ENCODE measurements at places on chromosomes 2 and 18.

DNA sequence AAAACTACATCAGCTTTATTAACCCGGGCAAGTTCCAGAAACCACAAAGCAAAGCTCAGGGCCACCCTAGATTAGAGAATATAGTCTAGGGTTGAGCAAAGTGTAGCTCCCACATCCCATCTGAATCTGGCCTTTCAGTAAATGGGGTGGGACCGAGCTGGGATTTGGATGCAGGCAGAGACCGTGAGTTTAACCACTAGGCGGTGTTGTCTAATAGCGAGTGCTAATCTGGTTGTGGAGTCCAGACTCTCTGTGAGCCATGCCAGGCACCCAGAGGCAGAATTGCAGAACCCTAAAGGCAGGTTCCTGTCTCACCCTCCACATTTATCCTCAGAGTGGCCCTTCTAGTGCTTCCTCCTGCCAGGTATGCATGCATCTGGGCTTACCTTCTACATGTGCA lies 435.9 kb downstream of the TSN start:
- DNase-seq: no peak

DNA sequence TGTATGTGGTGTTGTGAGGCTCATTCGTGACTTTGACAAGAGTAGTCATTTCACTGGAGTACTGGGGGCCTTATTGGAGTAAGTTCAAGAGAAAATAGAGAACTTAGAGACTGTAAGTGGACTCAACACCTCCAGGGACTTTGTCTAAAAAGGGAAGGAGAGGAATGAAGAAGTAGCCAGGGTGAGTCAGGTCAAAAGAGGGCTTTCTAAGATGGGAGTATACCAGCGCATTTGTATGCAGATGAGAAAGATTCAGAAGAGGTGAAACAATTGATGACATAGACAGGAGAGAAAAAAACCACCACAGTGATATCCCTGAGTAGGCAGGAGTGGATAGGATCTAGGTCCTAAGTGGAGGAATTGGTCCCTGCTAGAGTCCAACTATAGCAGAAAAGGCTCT lies 246.8 kb downstream of the IKZF2 start:
- DNase-seq: no peak

DNA sequence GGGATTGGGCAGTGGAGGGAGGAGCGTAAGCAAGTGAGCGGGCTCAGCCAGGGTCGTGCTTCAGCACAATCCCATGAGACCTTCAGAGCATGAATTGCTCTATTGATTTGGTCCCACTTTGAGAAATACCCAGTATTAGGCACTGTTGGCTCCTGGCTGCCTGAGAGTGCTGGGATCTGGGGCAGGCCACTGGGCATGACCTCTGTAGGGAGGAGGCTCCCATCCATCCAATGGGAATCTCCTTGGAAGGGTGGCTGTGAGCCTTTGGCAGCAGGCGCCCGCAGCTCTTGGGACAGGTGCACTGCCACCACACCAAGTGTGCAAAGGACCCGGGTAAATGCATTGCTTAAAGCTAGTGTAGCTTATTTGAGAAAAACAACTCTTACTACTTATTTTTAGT lies 137.5 kb downstream of the LDLRAD4 start:
- DNase-seq: no peak

- no peak for DNase-seq
Measured at GRCh38 chr2:38690499-38691420, 24.8 kb downstream of the GALM start.

DNA sequence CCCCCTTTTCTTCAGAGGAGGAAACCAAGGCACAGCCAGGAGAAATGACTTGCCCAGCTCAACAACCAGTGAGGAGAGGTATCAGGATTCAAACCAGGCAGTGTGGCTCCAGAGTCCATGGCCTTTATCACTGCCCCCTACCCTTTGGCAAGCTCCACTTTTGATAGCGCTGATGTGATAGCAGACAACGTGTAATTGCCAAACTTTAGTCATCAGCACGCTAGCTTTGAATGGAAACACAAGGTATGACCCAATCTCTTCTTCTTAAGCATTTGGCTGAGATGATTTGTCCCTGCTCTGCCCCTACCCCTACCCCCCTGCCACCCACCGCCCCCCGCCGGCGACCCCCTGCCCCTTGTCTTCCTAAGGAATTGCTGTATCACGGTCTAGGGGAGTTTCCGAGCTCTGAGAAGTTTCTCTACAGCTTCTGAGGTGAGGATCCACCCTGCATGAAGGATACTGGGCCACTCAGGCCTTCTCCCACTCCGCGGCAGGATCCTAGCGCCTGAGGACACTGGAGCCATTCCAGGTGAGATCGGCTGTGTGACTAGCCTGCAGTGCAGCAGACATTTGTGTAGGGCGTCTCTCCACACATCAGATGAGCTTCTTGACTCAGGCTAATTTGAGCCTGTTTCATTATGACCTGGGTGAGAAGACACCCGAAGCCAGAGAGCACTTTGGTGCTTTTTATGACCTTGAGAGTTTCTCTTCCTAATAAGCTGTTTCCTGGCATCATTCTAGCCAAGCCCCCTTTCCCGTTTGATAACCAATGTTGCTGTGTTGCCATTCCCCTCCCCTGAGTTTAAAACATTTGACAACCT lies 75.1 kb upstream of the MAP4K4 start:
- no peak for DNase-seq

- no peak for DNase-seq
Measured at GRCh38 chr18:79245517-79246001, 150.2 kb upstream of the NFATC1 start.

DNA sequence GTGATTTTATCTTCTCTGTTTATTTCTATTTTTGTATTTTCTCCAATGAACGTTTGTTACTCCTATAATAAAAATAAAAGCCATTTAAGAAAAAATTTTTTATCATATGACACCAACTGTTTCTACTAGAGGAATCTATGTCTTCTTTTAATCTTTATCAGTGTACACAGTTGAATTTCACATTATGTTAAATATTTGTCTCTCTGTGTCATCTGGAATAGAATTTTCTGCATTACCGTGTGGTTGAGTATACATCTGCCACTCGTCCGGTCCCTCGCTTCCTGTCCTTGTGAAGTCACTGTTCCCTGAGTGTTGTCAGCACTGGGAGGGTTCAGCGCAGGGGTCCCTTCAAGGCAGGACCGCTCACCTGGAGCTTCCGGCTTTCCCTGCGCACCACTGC lies 99.2 kb downstream of the LDLRAD4 start:
- DNase-seq: no peak

DNA sequence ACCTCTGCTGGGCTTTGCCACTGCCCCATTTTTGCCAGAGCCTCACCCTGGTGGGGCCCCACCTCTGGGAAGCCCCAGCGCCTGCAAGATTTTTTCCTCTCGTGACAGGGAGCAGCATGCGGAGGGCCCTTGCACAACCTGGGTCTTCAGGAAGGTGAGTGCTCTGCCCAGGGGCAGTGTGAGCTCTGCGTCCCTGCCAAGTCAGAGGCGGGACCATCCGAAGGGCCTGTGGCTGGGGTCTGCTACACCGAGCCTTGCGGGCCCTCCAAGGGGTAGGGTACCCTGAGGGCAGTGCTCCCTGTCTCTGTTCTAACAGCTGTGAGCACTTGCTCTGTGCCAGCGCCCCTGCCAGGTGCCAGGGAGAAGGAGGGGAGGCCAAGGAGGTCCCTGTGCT lies 5.8 kb upstream of the ODC1 start:
- DNase-seq: no peak

GRCh38 chr18:74397572-74397971 lies 59.5 kb downstream of the DIPK1C start:
- no peak for DNase-seq

DNA sequence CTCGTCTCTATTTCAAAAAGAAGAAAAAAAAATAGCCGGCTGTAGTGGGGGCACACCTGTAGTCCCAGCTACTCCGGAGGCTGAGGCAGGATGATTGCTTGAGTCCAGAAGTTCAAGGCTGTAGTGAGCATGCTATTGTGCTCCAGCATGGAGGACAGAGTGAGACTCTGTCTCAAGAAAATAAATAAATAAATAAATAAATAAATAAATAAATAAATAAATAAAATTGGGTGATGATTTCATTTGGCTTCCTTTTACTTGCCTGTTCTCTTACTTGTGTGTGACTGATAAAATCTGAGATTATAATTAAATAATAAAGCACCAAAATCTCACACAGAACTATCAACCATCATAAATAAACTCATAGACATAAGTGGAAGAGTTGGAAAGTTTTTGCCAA lies 657.8 kb downstream of the NRXN1 start:
- no peak for DNase-seq

DNA sequence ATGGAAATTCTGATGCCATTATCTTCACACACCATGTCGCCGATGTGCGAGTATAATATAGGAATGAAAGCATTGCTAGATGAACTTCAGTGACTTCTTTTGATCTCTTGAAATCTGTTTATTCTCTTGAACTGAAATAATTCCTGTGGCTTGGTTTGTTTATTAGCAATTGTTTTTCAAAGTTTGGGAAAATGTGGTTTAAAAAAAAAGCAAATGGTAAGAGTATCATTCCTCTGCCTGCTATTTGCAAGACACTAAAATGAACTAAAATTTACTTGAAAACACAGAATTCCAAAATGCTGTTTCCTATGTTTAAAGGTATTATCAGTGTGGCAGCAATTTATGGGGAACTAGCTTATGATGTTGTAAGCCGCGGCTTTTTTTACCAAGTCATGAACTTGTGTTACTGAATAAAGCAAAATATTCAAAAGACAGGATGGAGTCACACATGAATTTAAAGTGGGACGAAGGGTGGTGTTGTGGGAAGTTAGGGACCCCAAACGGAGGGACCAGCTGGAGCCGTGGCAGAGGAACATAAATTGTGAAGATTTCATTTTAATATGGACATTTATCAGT lies 96.4 kb downstream of the COLEC12 start:
- DNase-seq: no peak

GRCh38 chr2:152468899-152469692 lies 134.1 kb downstream of the FMNL2 start:
- no peak for DNase-seq

DNA sequence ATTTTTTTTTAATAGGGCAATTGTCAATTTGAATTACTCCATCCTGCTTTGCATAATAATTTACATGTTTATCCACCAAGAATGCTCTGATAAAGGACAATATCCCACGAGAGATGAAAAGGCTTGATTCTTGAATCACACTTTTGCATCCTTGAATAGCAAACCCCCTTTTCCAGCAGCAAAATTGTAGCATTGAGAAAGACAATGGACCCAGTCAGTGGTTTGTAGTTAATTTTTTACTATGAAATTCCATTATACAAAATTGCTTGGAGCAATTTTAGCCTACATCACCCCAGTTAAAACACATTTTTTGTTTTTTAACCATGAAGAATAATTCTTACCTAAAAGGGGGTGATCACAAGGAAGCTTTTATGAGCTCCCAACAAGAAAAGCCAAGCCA lies 255.1 kb downstream of the RND3 start:
- DNase-seq: no peak

- no peak for DNase-seq
Measured at GRCh38 chr2:44250376-44250775, 24.9 kb upstream of the SLC3A1 start.

DNA sequence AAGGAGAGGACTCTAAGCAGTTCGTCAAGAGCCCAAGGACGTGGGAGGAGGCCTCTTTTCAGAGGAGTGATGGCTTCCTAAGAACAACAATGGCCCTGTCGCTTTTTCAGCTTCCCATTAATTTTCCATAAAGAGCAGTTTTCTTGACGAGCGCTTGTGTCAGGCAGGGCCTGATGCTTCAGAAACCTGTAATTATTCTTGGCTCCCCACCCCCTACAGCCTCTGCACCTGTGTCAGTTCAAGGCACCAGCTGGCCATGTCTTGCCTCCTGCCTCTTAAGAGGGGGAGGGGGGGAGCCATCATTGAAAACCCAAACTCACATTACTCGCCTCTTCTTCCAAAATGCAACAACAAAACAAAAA lies 32.3 kb downstream of the KLF7 start:
- DNase-seq: no peak

DNA sequence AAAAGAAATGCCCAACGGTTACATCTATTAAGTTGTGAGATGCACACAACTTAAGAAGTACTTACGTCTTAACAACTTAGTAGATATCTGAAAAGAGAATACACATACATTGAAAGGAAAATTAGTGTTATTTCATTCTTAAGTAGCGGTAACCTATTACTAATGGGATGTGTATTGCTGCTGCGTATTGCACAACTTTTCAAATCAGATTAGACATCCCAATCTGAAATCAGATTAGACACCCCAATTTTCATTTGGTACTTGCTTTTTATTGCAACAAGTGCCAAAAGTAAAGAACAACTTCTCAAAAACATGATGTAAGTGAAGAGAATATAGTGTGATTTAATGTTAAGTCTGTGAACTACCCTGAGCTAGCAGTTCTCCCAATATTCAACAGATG lies 155.5 kb downstream of the DSC3 start:
- no peak for DNase-seq

DNA sequence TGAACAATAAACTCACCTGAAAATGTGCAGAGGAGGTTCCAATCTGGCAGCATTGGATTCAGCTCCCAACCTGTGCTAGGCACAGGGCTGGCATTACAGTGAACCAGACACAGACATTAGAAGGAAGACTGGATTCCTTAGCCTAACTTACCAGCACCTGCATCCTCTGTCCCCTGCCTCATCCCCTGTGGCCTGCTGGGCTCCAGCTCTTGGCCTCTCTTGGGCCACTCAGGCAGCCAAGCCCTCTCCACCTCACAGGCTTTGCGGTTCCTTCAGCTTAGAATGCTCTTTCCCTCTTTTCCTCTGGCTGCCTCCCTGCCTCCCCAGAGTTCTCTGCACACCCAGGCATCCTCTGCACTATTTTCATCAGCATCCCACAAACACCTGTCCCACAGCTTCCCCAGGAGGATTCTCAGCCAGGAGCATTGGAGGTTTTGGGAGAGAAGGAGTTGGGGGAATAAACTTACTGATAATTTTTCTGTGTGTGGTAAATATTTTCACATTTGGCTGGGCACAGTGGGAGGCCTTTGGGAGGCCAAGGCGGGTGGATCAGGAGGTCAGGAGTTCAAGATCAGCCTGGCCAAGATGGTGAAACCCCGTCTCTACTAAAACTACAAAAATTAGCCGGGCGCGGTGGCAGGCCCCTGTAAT lies 132.0 kb downstream of the INHBB start:
- DNase-seq: no peak

DNA sequence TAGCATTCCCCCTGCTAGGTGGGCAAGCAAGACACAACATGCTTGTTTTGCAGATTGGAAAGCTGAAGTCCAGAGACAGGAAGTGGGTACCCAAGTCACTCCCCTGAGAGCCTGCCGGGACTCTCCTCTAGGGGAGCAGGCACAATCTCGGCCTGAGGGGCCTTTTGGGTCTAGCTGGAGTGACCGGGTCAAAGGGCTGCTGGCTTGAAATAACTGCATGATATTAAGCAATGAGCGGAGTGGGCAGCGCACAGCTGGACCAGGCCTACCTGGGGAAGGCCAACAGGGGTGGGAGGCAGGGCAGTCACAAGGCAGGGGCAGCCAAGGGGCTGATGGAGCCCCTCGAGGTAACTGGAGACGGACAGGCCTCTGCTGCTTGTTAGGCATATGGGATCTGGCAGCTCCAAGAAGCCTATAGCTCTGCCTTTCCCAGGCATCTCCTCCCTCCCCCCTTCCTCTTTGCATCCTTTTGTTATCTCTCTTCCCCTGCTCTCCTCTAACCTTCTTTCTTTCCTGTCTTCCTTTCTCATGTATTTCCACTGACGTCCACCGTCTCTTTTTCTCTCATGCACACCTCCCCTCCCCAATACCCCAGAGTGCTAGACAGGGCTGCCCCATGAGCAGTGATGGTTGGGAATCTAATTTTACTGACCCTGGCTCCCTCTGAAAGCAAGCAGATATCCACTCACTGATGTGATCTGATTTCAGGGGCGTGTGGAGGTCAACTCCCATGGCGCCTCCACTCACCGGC lies 237.5 kb downstream of the LOXHD1 start:
- no peak for DNase-seq

Data from stimulated activated CD8-positive, alpha-beta memory T cell treated with anti-CD3 and anti-CD28 coated beads, Interleukin-2, amount 100 ng/mL, for 48 hours (primary cell).